Stimulated activated CD4-positive, alpha-beta T cell treated with anti-CD3 and anti-CD28 coated beads, Interleukin-15, amount 100 ng/mL, for 1 hour (primary cell): ENCODE measurements at places on chromosomes 2 and 18.

- DNase-seq = no peak
Measured at GRCh38 chr2:117137371-117137770, 677.1 kb upstream of the DDX18 start.

DNA sequence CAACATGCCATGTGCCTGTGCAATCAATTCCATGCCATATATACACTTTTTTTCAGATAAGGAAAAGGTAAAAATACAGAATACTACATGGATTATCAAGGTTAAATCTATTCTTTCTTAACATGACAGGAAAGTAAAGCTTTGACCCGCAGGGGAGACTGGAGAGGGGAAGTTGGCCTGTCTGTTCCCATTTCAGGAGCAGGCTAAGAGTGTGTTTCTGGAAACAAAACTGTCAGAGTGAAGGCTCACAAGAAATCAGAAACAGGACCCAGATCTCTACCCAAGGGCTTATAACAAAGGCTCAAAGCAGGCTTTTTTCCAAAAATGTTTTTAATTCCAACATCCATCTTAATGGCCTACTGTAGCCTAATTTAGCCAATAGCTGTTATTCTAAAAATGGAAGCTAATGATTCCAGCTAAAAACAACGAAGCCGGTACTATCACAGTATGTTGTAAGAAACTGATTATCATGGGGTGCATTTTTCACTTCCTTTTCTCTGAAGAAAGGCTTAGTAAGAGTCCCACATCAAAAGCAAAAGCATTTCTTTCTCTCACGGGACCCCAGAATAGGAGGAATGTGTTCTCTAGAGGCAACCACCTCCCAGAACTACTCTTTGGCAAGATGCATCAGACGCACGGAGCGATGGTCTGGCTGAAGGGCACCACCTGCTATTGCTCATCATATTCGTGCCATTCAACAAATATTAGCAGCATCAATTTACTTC is 41.4 kb downstream of the FECH start:
- DNase-seq = no peak

DNA sequence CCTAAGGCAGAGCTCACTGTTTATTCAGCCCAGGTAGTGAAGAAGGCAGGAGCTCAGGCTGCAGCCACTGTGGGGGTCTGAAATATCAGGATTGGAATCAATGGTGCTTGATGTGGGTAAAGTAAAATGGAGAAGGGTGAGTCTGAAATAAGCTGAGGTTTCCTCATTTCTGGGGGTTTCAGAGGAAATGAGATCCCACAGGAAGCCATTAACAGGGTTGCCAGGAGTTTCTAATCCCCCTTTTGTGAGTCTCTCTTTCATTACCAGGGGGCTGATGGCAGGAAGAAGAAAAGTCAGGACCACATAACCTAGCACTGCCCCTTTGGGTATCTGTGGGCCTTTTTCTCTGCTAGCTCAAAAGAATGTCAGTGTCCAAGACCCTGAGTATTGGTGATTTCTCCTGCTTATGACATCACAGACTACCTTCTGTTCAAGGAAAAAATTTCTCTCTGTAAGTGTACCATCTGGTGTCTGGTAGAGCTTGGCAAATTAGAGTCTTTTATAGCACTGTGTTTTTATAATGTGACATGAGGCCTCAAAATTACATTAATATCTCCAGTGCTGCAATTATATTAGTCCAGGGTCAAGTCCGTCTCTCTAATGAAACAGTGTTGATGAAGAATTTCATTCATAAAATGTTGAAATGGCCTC is 56.0 kb downstream of the LBH start:
- DNase-seq = no peak

GRCh38 chr2:175383286-175383685 is 201.8 kb upstream of the ATP5MC3 start:
- DNase-seq = no peak

- DNase-seq = no peak
Measured at GRCh38 chr18:10784596-10785202, 258.9 kb downstream of the NAPG start.

GRCh38 chr18:9867071-9867594 is 18.6 kb upstream of the TXNDC2 start:
- no peak for DNase-seq

GRCh38 chr2:240346015-240346752 is 89.3 kb upstream of the GPC1 start:
- DNase-seq = no peak

DNA sequence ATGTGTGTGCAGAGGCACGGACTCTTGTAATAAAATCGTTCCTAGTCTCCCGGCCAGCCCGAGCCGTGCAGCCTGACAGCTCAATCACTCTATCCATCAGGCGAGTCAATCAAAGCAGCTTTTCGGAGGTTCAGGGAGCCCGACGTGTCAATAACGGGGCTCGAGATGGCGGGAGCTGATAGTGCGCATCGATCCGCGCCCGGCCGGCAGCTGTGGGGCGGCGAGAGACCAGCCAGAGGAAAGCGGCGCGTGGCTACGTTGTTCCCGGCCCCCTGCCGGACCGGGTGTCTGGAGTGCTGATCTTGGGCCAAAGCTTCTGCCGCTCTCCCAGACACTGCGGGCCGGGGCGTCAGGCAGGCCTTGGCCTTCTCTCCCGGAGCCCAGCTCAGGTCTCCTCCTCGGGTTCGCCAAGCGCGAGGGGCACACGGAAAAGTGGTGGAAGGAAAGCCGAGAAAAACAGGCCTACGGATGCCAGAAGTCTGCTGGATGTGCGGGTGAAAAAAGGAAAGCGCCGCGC is 2.4 kb downstream of the EN1 start:
- DNase-seq = no peak

DNA sequence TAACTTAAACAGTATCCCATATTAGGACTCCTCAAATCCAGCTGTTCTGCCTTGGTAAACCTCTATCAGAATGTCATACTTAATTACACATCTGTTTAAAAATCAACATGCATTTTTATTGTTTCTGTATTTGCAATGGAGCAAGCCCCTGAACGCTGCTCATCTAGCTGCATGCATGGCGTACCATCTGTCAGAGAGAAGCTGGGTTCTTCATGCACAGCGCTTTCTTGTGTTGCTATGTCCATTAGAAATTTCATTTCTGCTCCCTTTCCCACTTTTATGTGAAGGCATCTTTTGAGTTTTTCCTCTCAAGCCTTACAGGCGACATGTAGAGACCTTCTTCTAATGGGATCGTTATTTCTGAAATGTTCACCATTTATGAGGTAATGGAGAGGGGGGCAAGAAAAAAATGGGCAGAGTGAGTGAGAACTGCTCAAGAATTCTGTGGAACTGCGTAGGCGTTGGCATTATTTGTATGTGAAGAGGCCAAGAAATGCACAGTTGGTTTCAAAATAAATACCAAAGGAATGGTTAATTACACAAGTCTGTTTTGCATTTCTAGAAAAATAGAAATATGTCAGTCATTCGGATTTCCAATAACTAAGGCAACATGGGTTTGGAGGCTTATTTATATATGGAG is 31.6 kb downstream of the INSIG2 start:
- DNase-seq = no peak

DNA sequence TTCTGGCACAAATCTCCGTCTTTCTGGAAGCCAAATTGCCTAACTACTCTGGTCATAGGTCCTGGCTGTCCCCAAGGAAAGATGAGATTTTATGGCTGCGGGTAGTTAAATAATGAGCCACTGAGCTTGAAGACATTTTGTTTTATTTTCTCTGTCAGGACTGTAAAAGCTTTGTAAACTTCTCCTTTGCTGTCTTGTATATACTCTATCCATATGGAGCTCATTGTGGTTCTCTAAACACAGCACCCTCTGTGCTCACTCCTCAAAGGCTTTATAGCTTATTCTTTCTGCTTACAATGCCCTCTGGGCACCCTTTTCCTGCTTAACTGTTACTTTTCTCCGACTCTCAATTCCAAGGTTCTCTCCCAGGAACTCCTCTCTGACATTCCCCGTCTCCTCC is 209.1 kb downstream of the CMPK2 start:
- DNase-seq = no peak

DNA sequence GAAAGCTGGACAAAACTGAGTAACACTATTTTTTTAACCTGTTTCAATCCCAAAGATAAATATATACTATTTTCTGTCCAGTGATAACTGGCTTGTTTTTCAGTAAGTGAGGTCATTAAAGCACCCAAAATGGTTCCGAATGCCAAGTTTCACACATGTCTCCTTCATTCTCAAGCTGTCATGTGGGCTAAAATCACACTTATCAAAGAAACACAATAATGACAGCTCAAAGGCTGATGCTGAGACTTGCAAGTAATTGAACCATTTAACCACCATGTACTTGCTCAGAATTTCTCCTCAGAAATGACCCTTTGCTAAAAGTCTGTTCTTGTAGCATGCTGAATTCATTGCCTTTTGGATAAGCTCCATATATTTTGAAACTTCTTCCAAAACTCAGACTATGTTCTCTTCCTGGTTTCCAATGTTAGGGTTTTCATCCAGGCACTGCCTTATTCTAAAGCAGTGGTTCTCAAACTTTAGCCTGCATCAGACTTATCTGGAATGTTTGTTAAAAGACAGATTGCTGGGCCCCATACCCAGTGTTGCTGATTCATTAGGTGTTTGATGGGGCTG is 149.8 kb downstream of the VWC2L start:
- DNase-seq = no peak

- DNase-seq = no peak
Measured at GRCh38 chr18:78980777-78981380, 1.3 kb downstream of the SALL3 start.

GRCh38 chr18:22933966-22934423 is 867 bp downstream of the RBBP8 start:
- DNase-seq = no peak

- no peak for DNase-seq
Measured at GRCh38 chr2:149353421-149353820, 23.0 kb downstream of the LYPD6 start.

- no peak for DNase-seq
Measured at GRCh38 chr18:79610461-79611039, 69.1 kb upstream of the CTDP1 start.

DNA sequence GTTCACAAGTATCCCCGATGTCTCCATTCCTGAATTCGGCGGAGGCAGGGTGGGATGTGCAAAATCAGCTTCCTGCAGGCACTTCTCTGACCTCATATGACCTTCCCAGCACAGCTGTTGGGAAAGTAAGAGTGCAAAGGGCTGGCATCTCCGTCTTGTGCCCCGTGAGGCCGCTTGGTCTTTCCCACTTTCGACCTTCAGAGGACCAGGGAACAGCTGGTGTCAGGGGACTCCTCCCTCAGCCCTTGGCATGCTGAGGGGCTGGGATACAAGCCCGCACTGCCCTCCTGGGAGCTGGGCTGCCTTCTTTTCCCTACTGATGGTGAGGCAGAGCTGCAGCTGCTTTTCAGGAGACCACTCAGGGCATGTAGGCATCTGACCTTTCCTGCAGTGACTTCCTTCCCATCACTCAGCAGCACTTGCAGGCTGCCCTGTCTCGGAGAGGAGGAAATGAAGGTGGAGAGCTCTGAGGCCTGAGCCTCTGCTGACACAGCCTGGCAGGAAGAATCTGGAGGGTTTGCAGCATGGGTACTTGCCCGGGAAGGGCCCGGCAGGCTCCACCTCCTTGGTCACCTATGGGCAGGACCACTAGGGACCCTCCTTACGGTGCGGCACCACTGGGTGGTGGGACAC is 277.2 kb upstream of the HS6ST1 start:
- DNase-seq = no peak

DNA sequence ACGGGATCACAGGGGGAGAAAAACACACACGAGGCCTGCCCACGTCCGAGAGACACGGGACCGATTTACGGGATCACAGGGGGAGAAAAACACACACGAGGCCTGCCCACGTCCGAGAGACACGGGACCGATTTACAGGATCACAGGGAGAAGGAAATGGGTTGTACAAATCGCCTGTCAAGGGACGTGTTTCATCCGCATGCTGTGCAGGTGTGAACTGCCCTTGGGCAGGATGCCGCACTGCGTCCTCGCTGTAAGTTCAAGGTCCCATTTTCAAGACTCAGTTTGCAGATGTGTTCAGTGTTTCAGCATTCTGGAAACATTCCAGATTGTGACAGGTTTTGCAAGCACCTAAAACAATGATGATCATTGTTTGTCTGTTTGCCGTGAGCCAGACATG is 2.3 kb upstream of the KCNG2 start:
- DNase-seq = no peak

DNA sequence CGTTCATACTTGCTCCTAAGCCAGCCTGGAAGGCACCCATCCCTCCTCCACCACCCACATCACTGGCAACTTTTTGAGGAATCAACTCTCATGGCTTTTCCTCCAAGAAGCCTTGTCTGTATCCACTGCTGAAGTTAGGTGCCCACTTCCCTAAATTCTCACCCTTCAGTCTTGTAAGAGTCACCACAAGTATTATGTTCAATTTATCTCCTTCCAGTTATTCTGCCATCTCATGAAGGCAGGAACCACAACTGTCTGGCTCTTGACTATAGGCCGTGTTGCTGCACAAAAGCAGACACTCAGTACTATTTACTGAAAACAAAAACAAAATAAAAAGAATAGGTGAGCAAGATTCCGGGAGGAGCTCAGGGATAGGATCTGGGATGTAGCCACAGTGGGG is 234.8 kb downstream of the CYRIA start:
- DNase-seq = no peak

- no peak for DNase-seq
Measured at GRCh38 chr2:85132834-85133637, at the start of gene TCF7L1. TCF7L1 (plus strand) TSS chr2:85133392; CDS start chr2:85133685, 293 bp downstream.

GRCh38 chr2:51997571-51997970 is 965.6 kb upstream of the NRXN1 start:
- no peak for DNase-seq

DNA sequence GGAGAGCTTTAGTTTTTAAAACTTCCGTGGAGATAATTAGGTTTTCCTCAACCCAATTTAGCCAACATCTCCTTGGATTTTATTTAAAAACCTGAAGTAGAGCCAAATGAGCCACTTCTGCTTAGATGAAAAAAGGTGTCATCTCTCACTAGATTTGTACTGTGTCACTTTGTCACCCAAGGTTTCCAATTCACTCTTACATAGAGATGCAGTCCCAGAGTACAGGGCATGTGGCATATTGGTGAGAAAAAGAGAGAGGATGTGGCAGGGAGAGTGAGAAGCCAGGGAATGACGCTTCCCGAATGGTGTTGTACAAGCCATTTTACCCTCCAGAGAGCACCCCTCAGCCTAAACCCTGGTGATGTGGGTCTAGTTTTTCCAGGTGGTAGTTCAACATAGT is 44.4 kb upstream of the CTLA4 start:
- no peak for DNase-seq

DNA sequence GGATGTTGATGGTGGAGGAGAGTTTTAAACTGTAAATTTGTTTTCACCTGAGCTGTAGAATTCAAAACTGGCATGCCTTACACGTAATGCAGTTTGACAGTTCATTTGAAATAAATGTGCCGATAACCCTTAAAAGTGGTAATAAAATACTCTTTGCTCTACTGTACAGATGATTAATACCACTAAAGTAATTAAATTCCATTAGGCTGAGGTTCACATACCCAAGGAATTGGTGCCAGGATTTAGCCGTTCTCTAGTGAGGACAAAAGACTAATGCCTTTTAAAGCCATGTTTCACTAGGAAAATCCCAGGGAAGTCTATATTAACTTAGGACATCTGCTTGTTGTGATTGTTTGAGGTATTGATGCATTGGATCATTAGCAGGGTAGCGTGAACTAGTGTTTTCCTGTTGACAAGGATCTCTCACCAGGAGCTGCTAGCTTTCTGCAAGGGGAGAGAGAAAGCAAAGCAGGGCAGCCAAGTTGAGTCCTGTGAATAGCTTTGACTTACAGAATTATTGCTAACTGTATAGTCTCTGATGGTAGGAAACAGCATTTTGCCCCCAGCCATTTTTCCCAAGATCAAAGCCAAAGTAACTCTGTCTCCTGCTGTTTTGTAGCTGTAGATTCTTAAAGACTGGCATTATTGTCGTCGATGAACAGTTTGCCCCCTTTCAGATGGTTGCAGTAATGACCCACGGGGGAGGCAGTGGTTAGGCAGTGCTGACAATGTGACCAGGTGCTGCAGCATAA is 280.9 kb upstream of the FANCL start:
- DNase-seq = no peak
